Stimulated activated CD4-positive, alpha-beta T cell treated with anti-CD3 and anti-CD28 coated beads, Interleukin-1b, Interleukin-23, amount 100 ng/mL, for 1 hour (primary cell): ENCODE measurements at places on chromosomes 5 and 9.

- no peak for DNase-seq
Measured at GRCh38 chr5:112649882-112650281, 87.8 kb upstream of the APC start.

DNA sequence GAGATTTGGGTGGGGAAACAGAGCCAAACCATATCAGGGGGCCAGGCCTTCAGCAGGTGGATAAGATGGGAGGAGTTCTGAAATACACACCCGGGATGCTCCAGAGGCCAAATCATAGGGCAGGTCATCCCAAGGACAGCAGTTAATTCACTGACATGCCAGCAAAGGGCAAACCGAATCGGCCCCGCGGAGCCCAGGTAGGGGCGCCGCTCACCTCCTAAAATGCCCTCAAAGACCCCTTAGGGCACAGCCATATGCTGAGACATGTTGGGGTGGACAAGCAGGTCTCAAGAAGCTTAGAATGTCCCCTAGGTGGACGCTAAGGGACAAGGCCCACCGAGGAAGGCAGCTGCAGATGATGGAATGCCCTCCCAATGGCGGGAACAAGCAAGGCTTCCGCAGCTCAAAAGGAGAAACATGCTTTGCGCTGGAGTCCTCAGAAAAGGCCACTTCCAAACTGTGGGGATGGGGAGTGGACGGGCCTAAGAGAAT, 144.9 kb downstream of the ERCC6L2 start:
- DNase-seq = no peak

GRCh38 chr5:158451203-158451992, 592.5 kb upstream of the CLINT1 start:
- DNase-seq = no peak

GRCh38 chr5:59583151-59583809, 310.2 kb downstream of the PDE4D start:
- DNase-seq = no peak
